ENCODE measurements at places on chromosomes 6 and 20. TPM values are rescaled to one million over a fixed set of nuclear protein-coding genes. Genes with fewer than 3 reads are reported as not detected.

ARID1B gene
- polyA plus RNA-seq = 70.1 TPM

COL21A1 gene
- polyA plus RNA-seq = 143 TPM

CLIC1 gene
- 325 TPM for polyA plus RNA-seq

TPBG gene
- polyA plus RNA-seq = 26.9 TPM

CDH4 gene
- polyA plus RNA-seq = 5.9 TPM

CNKSR3 gene
- 62.5 TPM for polyA plus RNA-seq

SAMD5 gene
- polyA plus RNA-seq = 14.9 TPM

PHACTR1 gene
- 9.9 TPM for polyA plus RNA-seq

PCSK2 gene
- 0.71 TPM for polyA plus RNA-seq

MLIP gene
- polyA plus RNA-seq = 0.62 TPM

GRIK2 gene
- 12.6 TPM for polyA plus RNA-seq

GFRA4 gene
- polyA plus RNA-seq = not detected

THEMIS gene
- polyA plus RNA-seq = not detected

DNA sequence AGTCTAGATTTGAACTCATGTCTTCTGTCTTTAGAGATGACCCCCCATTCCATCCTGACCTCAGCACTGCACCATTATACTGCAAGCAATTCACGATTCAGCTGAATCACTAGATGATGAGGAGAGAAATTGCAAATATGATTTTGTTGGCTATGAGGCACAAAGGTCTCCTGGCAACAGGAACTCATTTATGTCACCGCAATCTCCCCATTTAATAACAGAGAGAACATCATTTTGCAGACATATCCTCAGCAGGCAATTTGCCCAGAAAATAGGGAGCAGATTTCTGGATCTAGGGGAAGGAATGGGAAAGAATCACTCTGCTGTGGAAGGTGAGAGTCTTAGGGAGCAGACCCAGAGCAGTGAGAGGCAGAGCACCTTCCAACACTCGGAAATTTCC, 303.0 kb downstream of the PAX1 start:
- DNase-seq = no peak

DNA sequence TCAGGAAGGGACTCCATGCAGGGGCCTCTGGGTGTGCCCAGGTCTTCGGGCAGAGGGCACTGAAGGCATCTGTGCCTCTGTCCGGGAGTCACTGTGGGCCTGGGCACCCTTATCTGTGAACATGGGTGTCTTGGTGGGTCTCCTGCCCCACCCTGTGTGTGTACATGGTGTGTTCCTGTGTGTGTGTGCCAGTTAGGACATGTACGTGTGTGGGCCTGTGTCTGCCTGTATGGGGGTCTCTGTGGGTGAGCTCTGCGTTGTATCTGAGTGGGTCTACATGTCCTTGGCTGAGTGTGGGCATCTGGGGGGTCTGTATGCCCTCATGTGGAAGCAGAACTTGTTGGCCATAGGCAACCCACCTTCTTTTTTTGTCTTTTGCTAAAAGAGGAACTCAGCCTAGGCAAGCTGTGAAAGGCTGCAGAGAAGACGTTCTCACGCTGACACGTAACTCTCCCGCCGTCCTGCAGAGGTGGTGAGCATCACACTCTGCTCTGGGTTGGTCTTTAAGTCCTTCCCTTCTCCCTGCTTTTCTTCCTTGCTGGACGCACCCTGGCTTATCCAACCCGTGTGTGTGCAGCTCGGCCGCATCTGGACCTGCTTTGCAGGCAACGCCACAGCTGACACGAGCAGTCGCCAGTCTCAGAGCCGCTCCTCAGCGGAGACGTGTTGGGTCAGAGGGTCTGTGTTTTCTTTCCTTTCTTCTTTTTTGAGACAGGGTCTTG, 532 bp upstream of the NPBWR2 start:
- DNase-seq = no peak

DNA sequence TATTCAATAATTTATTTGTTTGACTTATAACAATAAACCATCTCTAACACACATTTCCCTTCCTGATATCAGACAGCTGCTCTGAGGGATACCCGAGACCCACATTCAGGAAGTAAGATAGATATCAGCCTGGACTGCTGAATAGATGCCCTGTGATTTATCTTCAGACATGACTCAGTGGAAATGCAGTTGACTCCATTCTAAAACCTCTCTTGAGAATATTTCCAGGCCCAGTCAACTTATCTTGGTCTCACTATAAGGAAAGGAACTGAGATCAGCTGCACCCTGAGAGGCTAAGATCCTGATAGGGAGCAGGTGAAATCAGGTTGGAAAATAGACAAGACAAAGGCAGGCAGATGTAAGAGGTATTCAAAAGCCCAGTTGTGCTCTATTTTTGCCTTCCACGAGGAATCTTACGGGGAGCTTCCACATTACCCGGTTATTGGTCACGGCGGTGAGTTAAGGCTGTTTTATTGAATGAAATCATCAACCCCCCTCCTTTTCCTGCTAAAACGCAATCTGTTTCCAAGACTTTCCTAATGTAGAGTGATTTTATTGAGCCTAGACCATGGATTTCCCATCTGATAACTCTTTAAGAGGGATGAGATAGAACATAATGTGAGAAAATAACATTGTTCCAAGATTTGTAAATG, 25.5 kb downstream of the C6orf15 start:
- no peak for DNase-seq

DNA sequence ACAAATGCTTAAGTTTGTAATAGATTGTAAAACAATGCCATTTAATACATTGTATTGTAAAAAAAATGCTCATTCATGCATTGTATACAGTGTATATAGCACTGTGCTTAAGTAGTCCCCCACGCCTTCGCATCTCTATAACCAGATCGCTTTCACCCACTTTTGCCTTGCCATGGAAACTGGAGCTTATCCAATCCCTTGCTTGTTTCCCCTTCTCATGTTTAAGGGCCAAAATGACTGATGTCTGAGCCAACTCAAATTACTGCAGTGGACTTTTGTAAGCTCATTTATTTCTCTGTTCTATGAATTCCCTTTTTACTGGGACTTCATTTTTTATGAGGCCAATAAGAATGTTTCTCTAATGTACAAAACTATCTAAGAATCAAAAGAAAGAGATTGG, 730.9 kb upstream of the GJE1 start:
- no peak for DNase-seq

DNA sequence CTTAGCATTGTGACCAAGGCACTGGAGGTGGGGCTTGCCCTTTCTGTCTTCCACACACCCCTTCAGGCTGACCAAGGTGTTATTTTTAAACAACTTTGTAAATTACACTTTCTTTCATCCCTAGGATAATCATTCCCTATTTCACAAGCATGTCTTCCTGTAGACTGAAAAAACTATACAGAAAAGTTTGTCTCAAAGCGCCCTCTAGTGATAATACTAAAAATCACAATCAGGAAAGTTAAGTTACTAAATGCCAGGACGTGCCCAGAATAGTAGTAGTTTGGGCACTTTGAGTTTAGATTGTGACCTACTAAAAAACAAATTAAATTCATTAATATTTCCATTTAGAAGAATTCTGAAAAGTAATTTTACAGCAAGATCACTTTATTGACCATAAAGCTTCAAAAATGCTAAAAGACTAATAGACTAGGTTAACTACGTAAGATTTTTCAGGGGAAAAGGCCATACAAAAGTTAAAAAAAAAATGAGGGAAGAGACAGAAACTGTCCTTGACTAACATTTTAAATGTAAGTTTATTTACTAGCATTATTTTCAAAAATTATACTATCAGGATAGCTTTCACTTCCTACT, 123.3 kb upstream of the DUSP22 start:
- peak; percentile 46 for DNase-seq

DNA sequence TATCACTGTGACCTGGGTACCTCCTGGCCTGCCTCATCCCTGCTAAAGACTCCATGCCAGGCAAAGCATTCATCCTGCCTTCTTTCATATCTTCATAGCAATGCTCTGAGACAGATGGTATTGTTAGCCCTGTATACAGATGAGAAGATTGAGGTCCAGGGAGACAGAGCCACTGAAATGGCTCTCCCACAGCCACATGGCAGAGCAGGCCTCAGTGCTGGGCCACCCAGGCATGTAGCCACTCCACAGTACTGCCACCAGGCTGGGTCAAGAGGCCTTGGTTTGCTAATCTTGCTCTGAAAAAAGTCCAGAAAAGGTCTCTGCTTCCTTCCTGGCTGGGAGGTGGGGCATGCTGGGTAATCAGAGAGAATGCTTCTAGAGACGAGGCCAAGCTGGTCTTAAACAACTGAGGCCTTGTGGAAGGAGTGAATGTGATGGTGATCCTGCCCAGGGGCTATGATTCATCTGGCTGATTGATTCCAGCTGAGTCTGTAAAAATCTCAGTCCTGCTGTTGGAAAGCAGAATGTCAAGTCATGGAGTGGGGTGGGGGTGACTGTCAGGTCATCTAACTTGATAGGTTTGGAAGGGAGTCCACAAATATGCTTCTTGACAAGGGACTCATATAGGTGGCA, 29.8 kb downstream of the HM13 start:
- DNase-seq = no peak

- DNase-seq = no peak
Measured at GRCh38 chr20:15576411-15576810, 996.8 kb downstream of the KIF16B start.

DNA sequence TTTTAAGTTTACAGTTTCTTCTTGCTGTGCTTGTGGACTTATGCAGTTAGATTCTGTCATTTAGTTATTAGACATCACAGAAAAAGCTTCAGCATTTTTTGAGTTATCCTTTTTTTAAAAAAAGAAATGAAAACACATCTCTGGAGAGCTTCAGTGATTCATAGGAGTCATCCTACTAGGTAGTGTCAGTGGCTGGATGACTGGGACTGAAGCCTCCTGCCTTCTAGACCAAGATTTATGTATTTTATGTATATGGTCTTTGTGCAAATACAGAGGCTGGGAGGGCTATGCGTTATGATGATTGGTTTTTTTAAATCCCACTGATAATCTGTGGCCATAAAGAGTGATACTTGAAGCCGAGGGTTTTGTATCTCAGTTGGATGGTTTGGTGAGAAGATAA, 125.9 kb upstream of the JAG1 start:
- DNase-seq = no peak

- no peak for DNase-seq
Measured at GRCh38 chr6:113411011-113411410, 446.1 kb upstream of the MARCKS start.

DNA sequence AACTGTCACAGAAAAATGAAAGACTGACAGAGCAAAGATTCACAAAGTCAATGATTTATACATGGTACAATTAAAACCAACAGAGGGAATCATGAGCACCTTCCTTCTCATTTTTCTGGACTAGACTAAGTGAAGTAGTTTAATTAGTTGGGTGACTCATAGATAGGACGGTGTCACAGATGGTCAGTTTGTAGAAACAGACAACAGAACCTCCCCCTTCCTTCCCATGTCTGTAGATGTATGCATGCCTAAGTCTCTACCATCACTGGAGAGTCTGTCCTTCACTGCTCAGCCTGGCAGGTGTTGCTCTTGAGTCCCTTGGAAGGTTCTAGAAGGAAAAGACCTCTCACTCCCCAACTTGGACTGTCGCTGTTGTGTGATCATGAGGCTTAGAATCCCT, 75.4 kb upstream of the EEF1E1 start:
- DNase-seq = no peak

GRCh38 chr20:16939051-16939450, 190.9 kb downstream of the OTOR start:
- no peak for DNase-seq

GRCh38 chr6:105997482-105997881, 88.7 kb upstream of the PRDM1 start:
- DNase-seq = no peak

- DNase-seq = no peak
Measured at GRCh38 chr6:20137240-20137639, 75.0 kb downstream of the MBOAT1 start.

GRCh38 chr20:47392015-47392720, 35.7 kb upstream of the ZMYND8 start:
- no peak for DNase-seq

DNA sequence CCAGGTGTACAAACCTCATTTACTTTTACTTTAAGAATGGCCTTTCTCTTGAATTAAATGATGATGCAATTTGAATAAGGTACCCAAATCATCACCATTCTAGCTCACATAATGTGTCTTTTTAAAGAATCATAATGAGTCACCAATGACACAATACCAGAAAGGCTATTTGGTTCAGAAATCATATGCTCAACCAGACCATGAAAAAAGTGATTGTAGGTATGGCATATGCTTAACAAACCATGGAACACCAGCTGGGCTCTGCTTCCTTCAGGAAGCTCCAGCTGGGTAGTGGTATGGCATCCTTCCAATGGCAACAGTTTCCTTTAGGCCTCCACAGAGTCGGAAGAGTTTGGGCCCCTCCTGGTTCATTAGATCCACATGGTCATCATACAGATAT, 128.2 kb downstream of the FRK start:
- DNase-seq = no peak

DNA sequence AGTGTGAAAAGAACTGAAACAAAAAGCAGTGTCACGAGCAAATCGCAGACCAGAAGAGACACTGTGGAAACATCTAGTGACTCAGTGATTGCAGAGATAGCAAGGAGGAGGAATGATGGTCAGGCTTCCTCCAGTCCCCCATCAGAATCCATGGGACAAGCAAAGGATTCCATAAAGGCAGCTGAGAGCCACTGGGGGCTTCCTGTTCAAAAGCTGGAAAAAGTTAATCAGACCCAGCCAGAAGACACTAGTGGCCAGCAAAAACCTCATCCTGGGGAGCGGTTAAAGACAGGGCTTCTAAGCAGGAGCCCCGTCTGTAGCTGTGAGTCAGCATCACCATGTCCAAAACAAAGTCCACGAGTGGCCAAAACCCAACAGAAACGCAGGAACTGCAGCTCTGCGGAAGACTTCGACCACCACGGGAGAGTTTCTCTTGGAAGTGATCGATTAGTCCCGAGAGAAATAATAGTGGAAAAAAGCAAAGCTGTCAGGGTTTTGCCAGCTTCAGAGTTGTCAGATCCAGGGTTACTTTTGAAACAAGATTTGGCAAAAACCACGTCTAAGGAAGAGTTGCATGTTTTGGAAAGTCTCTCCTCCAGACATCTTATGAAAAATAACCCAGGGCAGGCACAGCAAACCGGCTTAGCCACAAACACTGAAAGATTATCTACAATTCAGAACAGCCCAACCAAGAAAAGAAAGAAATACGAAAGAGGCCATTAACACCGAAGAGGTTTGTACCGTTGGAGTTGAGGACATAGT, 51.0 kb downstream of the JAG1 start:
- DNase-seq = no peak
